ENCODE measurements at places on chromosomes 4 and X.

GRCh38 chr4:182519528-182519927, 276.3 kb downstream of the TENM3 start:
- no peak for DNase-seq

DNA sequence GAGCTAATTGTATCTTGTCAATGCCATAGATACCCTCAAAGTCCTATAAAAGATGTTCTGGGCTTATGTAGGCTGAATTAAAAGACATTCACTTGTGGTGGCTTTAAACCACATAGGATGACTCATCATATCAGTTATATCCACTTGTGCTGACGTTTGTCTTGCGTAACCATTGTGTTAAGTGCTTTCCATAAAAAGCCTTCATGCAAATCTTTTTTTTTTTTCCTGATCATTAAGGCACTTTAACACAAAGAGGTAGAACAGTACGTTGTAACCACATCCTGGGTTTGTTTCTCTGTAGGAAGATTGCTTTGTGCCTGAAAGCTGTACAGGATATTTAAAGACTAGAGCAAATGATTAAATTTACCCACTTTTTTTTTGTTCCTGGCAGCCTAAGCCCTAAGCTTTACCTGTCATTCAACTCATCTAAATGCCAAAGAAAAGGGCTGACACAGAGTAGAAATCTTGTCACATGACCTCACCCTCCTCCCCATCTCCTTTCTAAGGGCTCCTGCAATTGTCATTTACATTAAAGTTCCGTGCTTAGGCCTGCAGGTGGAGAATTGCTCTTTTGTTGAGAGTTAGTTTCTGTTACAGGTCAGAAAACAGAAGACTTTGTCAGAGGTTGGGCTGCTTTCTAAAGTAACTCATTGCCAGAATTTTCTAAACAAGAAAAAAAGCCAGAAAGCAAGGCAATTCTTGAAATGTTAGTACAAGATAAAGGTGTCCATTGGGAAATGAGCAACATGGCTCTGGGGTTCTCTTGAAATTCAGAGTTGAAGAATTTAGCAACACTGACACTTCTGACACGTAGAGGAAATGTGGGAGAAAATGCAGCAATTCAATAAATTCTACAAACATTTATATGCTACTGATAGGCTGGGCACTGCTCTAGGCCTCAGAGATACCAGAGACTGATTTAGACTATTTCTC, 555.6 kb downstream of the PPARGC1A start:
- DNase-seq = no peak

GRCh38 chr4:45693746-45694145, 430.1 kb downstream of the GABRG1 start:
- no peak for DNase-seq

DNA sequence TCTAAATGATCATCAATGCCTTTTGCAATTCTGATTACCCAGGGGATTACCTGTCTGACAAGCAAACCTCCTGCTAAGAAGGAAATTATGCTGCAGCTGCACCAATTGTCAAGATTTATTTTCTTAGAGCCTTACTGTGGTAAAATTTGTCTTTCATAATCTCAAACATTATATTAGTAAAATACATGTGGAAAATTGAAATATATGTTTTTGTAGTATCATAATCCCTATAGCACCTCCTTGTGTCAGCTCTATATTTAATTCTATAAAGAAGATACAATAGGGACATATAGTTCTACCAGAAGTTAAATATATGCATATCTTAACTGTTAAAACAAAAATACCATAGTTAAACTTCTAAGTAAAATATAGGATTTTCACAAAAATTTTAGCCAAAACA, 655.6 kb upstream of the PCDH10 start:
- no peak for DNase-seq

- no peak for DNase-seq
Observed at GRCh38 chrX:154467556-154467955, 9.5 kb downstream of the PLXNA3 start.

- DNase-seq = peak; percentile 84
Observed at GRCh38 chr4:139030614-139031235, 15.1 kb downstream of the NOCT start.

DNA sequence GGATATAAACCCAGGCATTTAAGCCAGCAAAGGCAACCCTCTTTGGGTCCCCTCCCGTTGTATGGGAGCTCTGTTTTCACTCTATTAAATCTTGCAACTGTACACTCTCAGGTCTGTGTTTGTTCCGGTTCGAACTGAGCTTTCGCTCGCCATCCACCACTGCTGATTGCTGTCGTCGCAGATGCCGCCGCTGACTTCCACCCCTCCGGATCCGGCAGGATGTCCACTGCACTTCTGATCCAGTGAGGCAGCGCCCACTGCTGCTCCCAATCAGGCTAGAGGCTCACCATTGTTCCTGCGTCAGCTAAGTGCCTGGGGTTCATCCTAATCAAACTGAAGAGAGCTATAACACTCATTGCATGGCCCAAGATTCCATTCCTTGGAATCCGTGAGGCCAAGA, 49.2 kb downstream of the ENOPH1 start:
- no peak for DNase-seq

- peak; percentile 72 for DNase-seq
Observed at GRCh38 chr4:121784975-121785374, 16.1 kb upstream of the EXOSC9 start.

- peak; percentile 1 for DNase-seq
Observed at GRCh38 chr4:87555773-87556619, 26.8 kb upstream of the SPARCL1 start.

- DNase-seq = no peak
Observed at GRCh38 chrX:122187069-122187713, 996.9 kb upstream of the GRIA3 start.

- no peak for DNase-seq
Observed at GRCh38 chr4:96312046-96312685, 472.3 kb downstream of the PDHA2 start.

- peak; percentile 87 for DNase-seq
Observed at GRCh38 chrX:87516717-87517121, 883 bp upstream of the KLHL4 start.

DNA sequence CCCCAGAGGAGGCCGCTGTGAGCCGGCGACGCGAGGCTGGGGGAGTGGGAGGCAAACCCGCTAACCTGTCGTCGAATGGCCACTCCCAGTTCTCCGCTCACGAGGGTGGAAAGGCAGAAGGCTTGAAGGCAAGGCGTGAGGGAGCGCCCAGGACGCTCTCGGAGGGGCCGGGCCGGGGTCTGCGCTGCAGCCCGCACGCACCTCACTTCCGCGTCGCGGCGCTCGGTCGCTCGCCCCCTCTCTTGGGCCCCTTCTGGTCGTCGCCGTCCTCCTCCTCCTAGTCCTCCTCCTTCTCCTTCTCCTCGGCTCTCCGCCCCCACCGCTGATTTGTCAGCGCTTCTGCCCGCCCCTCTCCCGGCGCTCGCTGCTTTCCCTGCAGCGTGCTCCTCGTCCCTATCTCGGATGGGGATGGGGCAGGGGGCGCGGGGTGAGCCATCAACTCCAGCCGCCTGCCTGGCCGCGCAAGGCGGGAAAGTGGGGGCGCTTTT, at the start of gene SNCA:
Gene SNCA, minus strand, starts transcription at position 265 of the 488 bp plus-strand sequence. CDS start 1,494 bp downstream, outside the sequence.
- peak; percentile 24 for DNase-seq

GRCh38 chrX:85345523-85345922, 33.9 kb downstream of the POF1B start:
- DNase-seq = no peak

GRCh38 chr4:45701621-45702020, 422.2 kb downstream of the GABRG1 start:
- no peak for DNase-seq

- DNase-seq = no peak
Observed at GRCh38 chrX:136689436-136689835, 41.5 kb downstream of the CD40LG start.

DNA sequence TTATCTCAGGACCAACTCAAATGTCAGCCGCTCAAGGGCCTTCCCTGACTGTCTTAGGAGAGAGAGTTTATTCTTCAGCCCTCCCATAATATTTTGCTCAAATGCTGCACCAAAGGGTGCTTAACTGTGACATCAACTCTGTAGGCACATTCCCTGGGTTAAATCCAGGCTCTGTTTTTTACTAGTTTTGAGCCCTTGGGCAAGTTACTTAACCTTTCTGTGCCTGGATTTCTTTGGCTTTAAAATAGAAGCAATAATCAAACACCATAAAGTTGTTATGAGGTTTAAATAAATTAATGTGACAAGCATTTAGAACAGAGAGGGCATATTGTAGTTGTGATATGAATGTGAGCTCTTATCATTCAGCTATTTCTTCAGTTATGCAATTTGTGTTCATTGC, 54.2 kb upstream of the LIMCH1 start:
- DNase-seq = no peak

GRCh38 chrX:86806786-86807185, 658.5 kb downstream of the DACH2 start:
- no peak for DNase-seq

GRCh38 chrX:122196343-122196742, 987.7 kb upstream of the GRIA3 start:
- no peak for DNase-seq

GRCh38 chrX:11352296-11352741, 59.1 kb downstream of the AMELX start:
- no peak for DNase-seq

DNA sequence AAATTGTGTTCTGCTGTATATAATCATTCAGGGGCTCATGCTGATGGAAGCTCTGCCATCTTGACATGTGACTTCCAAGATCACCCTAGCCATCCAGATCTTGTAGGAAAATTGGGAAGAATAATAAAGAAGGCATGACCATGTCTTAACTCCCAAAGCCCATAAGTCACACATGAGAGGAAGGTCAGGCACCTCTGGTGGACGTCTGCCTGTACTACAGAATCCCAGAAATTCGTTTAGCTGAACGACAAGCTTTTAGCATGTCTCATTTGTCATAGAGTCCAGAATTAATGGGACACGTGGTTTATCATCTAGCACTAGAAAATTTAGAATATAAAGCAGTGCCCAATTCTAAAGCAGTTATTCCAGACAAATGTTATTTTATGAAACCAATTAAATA, 212.7 kb downstream of the CENPC start:
- peak; percentile 3 for DNase-seq

DNA sequence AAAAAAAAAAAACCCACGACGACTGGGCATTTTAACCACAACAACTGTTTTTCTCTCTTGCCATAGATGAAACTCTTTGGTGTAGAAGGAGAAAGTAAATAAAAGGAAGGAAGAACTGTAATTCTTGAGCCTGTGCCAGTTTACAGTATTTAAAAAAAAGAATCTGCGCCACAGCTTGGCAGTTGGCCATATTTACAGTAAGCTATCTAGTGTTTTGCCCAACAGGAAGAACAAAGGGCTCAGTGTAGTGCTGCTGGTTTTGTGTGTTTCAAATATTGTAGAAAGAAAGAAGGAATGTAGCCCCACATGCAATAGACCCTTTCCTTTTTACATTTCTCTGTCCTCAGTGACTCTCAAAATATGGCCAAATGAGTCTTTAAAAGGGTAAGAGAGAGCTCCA, 66.1 kb downstream of the NR3C2 start:
- DNase-seq = peak; percentile 83

GRCh38 chr4:16226816-16227461, 668 bp upstream of the TAPT1 start:
- no peak for DNase-seq

- no peak for DNase-seq
Observed at GRCh38 chr4:111693758-111694157, 451.5 kb upstream of the FAM241A start.

GRCh38 chr4:75834772-75835154, 67.5 kb downstream of the PPEF2 start:
- DNase-seq = no peak

- DNase-seq = no peak
Observed at GRCh38 chr4:74838746-74839370, 44.5 kb upstream of the BTC start.

Data from dermis microvascular lymphatic vessel endothelial cell (primary cell).